ENCODE measurements at places on chromosomes 16 and 17.

- DNase-seq: no peak
Observed at GRCh38 chr16:30641378-30641982, 9.3 kb upstream of the PRR14 start.

GRCh38 chr16:3800019-3800418, 80.5 kb downstream of the CREBBP start:
- no peak for DNase-seq

- DNase-seq: no peak
Observed at GRCh38 chr17:40461732-40462342, 18.6 kb downstream of the IGFBP4 start.

DNA sequence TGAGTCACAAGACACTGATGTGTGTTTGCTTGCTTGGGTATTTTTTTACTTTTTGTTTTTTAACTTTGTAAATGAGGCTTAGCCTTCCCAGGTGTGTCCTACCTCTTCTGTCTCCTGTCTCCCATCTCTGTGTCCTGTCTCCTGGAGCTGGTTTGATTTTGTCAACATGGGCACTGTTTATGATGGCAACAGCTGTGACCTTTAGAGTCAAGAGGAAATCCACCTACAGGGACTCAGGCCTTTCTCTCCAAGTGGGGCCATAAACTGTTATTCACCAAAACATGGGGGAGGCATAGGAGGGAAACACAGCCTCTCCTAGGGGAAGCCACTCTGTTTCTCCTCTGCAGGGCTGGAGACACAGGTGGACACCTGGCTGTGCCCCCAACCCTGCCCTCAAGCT, 13.1 kb upstream of the PLCG2 start:
- no peak for DNase-seq

DNA sequence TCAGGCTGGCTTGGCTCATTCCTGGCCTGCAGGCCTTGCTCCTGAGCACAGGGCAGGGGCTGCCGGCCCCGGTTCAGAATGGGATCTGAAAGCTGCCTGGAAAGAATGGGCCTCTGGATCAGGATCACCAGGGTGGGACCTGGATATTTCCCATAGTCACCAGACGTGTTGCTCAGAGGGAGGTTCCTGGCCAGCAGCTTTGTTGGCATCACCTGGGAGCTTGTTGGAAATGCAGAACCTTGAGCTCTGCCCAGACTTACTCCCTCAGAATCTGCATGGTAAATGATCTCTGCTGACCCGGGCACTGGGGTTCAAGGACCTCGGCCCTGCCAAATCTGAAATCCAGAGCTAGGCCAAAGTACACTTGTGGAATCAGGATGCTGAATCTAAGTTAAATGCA, 29.5 kb upstream of the MED9 start:
- DNase-seq: no peak

DNA sequence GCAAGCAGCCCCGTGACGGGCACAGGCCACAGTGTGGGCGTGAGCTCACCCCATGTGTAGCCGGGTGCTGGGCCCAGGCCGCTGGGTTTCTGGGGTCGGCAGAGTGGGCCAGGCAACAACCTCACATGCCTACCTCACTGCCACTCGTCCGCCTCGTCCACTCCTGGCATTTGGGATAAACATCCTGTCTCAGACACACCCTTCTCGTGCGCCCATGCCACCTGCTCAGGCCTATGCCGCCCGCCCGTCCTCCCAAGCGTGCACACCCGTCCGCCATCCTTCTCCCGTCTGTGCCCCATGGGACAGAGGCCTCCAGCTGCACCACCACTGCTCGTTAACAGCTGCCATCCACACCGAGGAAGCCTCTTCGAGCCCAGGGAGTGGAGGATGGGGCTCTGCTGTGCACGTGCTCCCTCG, 64.3 kb downstream of the KLHDC4 start:
- no peak for DNase-seq

DNA sequence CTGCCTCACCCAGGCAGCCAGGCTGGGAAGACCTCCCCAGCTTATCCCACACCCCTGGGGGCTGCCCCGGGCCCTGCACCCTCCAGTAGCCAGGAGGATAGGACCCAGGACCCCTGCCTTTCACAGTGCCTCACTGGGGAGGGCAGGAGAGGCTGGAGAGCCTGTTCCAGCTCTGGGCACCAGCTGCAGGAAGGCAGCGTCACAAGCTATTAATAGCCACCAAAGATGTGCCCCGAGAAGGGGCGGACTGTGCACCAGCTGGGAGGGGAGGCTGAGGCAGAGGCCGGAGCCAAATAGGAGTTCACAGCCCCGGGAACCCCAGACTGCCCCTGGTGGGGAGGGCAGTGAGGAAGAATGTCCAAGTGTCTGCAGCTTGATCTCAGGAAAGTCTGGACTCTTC, 8.8 kb downstream of the SBK1 start:
- DNase-seq: no peak

DNA sequence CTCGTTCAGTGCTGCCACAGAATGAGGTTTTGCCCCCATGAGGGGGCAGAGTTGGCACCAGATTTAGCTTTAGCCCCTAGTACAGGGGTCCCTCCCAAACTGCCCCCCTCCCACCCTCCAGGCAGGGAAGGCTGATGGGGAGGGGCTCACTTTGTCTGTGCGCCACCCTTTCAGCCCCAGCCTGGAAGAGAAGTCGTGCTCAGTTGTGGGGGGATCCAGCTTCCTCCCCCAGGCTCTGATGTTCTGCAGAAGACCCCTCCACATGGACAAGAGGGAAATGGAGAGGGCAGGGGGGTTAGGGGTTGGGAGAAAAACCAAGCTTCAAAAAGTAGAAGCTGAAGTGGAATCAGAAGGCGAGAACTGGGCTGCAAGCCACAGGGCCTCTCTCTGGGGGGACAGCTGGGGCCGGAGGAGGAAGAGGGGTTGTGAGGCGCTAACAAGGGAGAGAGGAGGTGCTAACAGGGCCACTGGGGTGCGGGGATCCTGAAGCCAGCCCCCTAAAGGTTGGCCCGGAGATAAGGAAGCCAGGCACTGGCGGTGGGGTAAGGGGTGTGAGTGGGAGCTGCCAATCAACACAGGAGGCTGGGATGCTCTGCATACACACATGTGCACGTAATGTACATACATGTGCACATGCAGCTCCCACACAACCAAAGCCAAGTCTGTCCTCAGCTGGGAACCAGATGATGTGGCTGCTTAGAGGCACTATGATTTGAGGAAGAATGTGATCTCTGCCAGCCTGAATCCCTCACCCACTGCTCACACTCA, 7.0 kb upstream of the TMEM92 start:
- no peak for DNase-seq

DNA sequence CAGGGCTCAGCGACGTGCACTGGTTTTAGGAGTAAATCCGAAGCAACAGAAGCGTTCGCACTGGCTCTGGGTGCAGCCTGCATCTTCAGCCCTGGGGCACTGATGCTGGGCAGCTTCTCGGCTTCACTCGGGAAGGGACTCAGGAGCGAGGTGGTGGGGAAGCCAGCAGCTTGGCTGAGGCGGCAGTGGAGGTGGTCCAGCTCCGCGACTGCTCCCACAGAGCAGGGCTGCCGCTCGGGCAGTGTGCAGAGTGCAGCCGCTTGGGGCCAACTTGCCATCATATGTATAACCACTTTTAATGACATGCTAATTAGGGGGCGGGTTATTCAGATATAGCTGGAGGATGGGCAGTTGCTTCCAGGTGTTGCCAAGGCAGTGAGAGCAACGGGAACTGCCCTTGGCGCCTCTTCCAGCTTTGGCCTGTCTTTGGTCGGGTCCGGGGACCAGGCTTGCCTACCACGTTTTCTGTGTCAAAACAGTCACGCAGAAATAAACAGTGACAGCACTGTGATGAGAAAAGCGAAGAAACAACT, 26.7 kb downstream of the METRNL start:
- DNase-seq: no peak

DNA sequence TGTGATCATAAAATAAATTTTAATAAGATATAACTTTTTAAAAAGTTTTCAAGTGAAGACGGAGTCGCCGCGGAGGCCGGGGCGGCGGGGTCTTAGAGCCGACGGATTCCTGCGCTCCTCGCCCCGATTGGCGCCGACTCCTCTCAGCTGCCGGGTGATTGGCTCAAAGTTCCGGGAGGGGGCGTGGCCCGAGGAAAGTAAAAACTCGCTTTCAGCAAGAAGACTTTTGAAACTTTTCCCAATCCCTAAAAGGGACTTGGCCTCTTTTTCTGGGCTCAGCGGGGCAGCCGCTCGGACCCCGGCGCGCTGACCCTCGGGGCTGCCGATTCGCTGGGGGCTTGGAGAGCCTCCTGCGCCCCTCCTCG, at the start of gene FOXC2:
Gene FOXC2, plus strand, starts transcription at position 229 of the 365 bp plus-strand sequence. CDS start 507 bp downstream, outside the sequence.
- DNase-seq: peak; percentile 90

DNA sequence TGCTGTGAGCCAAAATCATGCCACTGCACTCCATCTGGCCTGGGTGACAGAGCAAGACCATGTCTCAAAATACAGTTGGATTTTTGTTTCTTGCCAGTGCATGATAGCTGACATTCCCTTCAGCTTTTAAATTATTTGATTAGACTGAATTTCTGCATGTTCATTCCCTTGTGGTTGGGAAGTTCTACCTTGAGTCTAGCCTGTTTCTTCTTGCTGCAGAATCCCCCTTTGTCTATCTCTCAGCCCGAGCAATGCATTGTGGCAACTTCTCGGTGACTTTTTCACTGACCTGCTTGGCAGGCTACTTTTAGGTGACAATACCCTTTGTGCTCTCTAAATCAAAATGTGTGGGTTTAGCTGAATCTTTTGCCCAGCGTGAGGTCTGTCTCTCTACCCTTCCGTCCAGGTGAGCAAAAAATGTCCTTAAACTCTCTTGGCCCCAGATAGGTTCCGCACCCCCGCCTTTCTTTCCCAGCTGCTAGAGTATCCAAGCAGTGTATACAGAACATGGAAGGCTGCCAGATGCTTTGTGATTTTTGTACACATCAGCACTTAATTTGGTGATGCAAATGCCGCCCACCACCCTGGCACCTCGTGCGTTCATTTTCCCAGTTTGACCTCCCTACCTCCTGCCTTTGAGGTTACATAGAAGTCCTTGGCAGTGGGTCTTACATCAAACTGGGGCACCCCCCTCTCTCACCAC, 130.2 kb downstream of the ABCC6 start:
- DNase-seq: no peak

- DNase-seq: no peak
Observed at GRCh38 chr17:77725846-77726245, 232.7 kb upstream of the TNRC6C start.

- DNase-seq: no peak
Observed at GRCh38 chr16:87486713-87487247, 6.0 kb downstream of the ZCCHC14 start.

- DNase-seq: no peak
Observed at GRCh38 chr16:21169249-21169981, 10.9 kb downstream of the LDAF1 start.

GRCh38 chr17:42112552-42113176, at the start of gene DHX58:
Gene DHX58, minus strand, starts transcription at chr17:42112714. Its CDS starts 822 bp downstream, at chr17:42111892.
- DNase-seq: no peak

DNA sequence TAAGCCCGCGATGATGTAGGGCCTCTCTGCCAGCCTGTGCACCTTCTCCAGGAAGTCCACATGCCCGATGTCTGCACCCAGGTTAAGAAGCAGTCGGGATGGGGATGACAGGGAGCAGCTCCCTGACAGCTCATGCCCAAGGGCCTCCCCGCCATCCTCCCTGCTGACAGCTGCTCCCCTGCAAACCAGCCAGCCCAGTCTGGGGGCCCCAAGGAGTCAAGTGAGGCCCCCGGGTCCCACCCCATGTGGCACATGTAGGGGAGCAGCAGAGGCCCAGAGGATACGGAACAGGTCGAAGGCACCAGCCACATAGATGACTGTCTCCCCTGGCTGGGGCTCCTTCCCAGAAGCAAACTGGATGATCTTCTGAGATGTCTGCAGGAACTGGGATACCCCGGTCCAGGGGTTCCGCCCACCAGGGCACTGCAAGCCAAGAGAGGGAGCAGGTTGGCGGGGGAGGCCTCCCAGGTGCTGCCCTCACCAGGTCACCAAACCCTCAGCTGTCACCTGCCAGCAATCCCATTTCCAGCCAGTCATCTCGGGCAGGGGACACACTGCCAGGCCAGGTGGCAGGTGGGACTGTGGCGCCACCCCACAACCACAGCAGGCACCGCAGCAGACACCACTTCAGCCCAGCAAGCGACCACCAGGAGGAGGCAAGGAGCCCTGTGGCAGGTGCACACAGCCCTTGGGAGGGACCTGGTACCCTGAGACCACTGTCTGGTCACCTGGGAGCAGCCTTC, 4.6 kb downstream of the PCYT2 start:
- no peak for DNase-seq

DNA sequence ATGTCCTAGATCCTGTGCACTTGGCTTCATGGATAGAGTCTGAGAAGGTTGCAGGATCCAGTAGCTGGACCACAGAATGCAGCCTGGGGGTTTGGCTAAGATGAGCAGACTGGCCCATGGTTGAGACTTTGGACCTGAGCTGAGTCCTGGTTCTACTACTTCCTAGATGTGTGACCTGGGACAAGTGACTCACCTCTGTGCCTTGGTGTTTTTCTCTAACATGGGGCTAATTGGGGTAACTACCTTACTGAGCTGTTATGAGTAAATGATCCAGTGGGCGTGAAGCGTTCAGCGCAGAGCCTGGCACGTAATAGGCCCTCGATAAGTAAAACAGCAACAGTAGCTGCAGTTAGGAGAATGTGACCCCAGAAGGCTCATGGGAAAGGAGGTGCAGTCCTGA, 38.8 kb downstream of the SNX20 start:
- DNase-seq: no peak

DNA sequence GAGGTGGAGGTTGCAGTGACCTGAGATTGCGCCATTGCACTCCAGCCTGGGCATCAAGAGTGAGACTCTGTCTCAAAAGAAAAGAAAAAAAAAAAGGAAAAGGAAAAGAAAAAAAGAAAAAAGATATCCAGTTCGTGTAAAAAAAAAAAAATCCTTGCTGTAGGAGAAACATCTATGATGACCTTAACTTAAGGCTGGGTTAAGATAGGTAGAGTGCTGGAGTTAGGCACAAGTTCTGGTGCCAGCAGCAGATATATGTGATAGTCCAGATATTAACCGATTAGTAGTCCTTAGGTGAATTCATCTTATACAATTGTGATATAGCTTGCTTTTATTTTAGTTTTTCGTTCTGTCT, 17.2 kb downstream of the PSMD11 start:
- DNase-seq: no peak

GRCh38 chr16:17354141-17354601, 116.6 kb downstream of the XYLT1 start:
- no peak for DNase-seq

- DNase-seq: no peak
Observed at GRCh38 chr17:74049967-74050458, 153.5 kb upstream of the RPL38 start.

- no peak for DNase-seq
Observed at GRCh38 chr17:19005137-19005773, 691 bp upstream of the FAM83G start.

- peak; percentile 47 for DNase-seq
Observed at GRCh38 chr16:71883168-71883848, 674 bp downstream of the ZNF821 start.

- DNase-seq: no peak
Observed at GRCh38 chr16:8530752-8531384, 59.4 kb downstream of the TMEM114 start.

DNA sequence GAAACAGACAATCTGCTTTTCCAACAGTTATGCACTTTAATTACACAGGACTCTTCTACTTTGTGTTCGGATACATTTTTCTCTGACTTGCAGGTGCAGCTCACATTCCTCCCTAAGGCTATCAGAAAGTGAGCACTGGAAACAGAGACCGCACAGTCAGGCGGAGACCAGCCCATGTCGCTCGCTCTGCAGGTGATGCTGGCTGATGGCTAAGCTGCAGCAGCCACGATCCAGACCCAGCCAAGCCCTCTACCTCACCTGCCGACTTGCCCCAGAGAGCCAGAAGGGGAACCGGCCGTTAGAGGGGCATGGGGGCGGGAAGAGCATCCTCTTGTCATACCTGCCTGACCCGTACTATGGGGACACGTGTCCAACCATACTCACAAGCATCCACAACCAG, 33.8 kb downstream of the MAP1LC3B start:
- no peak for DNase-seq

GRCh38 chr17:38740806-38741205, 7.3 kb downstream of the PCGF2 start:
- no peak for DNase-seq
